NCI-H226 (cell line): ENCODE measurements at places on chromosomes 16 and 17.

DNA sequence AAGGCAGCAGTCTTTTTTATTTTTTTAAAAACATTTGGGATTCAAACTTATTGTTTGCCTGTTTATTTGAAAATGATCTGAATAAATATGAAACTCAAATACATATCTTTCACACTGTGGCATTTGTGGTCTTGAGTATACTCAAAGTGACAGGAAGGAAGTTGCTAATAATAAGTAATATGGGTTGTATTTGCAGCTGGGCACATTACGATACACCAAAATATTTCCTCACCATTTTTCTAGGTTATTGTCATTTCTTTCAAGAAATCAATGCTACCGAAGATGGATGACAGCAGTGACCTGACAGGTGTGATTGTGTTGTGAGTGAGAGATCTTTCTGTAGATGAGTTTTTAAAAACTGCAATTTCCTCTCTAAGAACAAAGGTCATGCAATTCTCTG, 665.7 kb downstream of the CDH8 start:
- no peak for DNase-seq

DNA sequence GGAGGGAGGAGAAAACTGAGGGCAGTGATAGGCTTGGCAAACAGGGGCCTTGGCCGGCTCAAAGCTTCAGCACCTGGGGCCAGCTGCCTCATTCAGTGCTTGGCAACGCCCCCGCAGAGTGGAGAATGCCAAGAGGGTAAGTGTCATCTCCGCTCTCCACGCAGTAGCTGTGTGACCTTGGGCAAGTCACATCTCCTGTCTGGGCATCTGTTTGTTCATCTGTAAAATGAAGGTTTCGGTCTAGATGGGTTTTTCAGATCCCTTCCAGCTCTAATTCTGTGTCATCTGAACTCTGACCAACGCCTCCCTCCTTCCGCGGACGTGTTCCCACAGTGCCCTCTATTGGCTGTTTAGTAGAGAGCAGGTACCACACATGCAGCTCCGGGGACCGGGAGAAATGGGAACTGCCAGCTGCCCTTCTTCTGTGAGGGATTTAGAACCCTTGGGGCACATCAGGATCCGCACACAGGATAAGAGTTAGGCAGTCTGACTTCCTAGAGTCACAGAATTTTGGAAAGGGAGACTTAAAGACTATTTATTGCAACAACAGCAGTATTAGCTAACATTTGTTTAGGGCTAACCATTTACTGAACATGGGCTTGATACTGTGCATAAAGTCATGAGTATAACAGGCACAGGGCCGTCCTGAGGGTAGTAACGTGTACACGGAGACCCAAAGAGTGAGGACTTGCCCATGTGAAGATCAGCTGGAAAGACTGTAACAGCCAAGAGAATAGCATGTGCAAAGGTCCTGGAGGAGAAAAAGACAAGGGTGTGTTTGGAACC, 26.8 kb downstream of the GP2 start:
- peak; percentile 37 for DNase-seq

- DNase-seq, result no peak
These were observed 44.5 kb downstream of the VMP1 start for GRCh38 chr17:59751955-59752413.

- no peak for DNase-seq
These were observed 453 bp downstream of the MMP25 start for GRCh38 chr16:3046641-3047386.

- DNase-seq, result no peak
These were observed 4.9 kb downstream of the SLC35G3 start for GRCh38 chr17:35189291-35189690.

- DNase-seq, result no peak
These were observed 142.8 kb upstream of the FOXF1 start for GRCh38 chr16:86367291-86368072.

DNA sequence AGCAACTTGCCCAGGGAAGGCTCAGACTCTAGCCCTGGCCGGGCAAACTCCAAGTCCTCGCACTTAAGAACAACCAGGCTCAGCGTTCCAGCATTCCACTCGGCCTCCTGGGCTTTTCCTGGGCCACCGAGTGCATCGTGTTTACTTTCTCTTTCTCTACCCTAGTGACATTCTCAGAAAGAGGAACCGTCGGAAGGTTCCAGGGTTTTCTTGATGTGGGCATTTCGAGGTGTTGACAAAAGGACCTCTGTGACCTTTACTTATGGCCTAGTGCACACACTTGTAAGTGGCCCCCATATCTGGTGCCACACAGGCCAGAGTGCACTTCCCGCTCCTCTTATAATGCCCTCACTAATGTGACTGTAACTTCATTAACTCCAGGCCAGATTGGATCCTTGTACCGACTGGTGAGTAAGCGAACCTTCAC, 3.1 kb upstream of the BANP start:
- DNase-seq, result no peak

GRCh38 chr17:72430611-72431432, 310.0 kb downstream of the SOX9 start:
- no peak for DNase-seq

GRCh38 chr16:63928421-63928820, 1193.4 kb downstream of the CDH11 start:
- DNase-seq, result no peak

DNA sequence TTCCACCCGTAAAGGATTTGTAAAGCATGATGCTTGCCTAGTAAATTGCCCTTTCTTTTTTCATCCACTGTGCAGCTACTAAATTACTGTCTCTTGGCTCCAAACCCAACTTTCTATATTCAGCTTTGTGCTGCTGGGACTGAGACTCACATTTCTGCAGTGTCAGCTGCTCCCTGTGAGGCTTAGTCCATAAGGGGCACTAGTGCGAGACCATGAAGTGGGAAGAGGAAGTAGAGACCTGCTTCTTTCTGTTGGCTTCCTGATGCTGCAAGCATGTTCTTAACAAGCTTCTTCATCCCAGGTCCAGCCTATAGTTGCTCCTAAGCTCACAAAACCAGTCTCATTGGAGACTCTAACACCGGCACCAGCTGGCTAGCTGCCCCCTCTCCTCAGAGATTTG, 74.9 kb upstream of the HS3ST2 start:
- DNase-seq, result no peak

DNA sequence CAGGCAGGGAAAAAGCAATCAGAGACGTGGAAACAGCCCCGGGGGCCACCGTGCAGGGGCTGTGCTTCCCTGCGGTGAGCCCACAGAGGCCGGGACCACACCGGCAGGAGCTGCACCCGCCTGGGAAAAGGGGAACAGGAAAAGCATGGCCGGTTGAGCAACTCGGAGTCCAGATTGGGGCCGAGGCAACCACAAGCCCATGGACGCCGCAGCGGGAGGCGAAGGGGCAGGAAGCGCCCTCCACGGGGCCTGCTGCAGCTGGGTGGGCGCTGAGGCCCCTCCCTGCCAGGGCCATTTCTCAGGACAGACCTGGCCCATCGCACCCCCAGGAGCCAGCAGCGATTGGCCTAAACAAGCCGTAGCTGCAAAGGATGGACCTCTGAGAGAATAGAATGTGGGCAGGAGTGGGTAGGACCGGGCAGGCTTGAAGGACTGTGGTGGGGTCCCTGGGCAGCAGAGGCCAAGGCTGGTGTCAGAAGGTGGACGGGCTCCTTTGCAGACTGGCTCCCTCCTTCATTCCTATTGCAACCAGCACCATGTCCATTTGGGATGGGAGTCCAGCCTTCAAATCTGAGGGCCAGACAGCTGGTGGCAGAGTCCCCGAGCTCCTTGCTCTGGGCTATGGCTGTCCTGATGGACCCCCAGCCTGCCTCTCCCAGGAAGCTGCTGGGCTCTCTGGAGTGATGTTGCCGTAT, 30.4 kb downstream of the COX4I1 start:
- DNase-seq, result no peak

- DNase-seq, result no peak
These were observed 1153.4 kb downstream of the CDH8 start for GRCh38 chr16:60882816-60883215.

- DNase-seq, result peak; percentile 89
These were observed 39.0 kb downstream of the SMURF2 start for GRCh38 chr17:64622931-64623654.

- no peak for DNase-seq
These were observed 10.6 kb upstream of the PSMC5 start for GRCh38 chr17:63816669-63817068.

DNA sequence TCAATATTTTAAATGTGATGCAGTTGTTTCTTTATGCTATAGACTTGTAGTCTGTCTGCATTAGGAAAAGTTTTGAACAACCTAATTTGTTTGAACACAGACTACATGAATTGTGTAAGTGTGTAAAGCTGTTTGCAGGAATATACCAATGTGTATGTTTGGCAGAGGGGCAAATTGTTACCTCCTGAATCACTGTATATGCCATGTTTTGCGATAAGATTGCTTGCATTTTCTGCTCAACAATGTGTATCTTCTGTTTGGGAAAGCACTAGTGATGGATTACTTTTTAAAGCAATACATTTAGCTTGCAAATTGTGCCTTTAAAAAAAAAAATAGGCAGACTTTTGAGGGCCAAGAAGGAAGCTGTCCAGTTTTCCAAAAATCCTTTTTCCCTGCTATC, 14.6 kb downstream of the RBBP6 start:
- DNase-seq, result no peak

DNA sequence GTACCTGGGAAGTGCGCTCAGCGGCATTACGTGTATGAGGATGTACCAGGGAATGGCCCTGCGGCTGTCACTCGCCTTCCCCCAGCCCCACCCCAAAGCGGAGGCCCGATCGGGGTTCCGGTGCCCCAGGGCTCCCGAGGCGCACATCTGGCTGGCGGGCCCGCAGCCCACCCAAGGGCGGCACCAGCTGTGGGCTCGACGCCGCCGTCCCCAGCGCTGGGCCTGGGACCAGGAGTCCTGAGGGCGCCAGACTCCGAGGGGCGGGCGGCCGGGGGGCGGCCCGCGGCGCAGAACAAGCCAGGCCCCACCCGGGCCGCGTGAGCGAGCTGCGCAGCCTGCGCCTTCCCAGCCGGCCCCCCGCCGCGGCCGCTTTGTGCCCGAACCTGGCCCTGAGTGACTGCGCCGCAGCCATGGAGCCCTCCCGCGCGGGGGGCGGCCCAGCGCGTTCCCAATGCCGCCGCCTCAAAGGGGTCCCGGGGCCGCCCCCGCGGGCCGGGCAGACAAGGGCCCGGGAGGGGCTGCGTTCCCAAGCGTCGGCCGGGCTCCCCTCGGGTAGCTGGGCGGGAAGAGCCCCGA, 17.4 kb downstream of the ZNF423 start:
- DNase-seq, result no peak

GRCh38 chr17:9470171-9470570, 105.4 kb downstream of the STX8 start:
- no peak for DNase-seq

GRCh38 chr17:51228161-51228560, 31.7 kb downstream of the MBTD1 start:
- peak; percentile 61 for DNase-seq

- no peak for DNase-seq
These were observed 12.1 kb downstream of the CMIP start for GRCh38 chr16:81456523-81457325.

DNA sequence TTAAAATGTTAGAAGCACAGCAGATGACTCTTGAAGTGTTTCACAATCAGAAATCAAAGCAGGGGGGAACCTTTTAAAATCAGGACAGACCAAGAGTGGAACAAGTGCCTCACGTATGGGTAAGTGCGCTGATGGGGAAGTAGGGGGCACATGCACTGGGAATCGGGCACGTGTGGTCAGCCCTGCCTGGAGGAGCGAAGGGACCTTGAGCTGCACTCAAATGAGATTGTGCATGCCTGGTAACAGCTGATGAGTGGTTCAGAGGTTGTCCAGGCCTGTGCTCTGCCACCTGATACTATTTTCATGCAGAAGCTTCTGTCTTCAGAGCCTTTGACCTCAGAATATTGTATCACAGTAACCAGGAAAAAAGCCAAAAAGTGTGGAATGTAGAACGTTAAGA, 13.7 kb upstream of the XYLT2 start:
- no peak for DNase-seq

DNA sequence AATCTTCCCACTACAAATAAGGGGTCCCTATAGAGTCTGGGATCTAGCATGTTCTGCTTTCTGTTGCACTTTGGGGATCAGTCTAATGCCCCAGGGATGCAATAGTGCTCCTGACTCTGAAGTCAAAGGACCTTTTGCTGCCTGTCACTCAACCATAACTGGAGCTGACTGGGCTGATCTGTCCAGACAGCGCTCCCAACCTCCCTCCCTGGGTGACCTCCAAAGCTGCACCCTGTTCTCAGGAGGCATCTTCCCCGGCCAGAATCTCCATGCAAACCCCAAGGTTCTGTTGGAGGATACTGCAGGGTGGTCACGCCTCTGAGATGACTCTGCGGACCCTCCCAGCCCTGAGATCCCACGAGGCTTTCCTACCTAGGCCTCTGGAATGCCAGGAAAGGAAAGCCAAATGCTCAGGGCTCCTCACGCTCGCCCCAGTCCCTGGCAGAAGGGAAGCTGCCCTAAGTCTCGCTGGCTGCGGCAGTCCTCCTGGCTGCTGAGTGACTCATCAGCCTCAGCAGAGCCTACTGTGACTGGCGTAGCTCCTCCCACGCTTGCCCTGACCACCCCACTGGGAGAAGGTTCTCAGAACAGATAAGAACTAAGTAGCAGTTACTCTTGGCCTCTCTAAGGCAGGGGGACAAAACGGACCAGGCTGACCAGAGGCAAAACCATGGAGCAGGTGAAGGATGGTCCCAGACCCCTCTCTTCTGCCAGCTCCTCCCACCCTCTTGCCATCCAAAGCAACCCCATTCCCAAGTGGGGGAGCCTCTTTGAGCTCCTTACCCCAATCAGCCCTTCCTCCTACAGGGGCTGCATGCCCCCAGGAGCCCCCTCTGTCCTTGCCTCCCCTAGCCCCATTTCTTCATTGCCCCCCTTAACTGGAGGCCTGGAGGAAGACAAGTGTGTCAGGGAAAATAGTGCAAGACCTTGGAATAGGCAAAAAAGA, 124.1 kb upstream of the TNRC6C start:
- DNase-seq, result peak; percentile 90

GRCh38 chr16:70808371-70808770, 7.4 kb upstream of the VAC14 start:
- DNase-seq, result no peak

GRCh38 chr17:73304971-73305812, 6.6 kb downstream of the CDC42EP4 start:
- DNase-seq, result peak; percentile 90

GRCh38 chr17:57810721-57811637, 38.9 kb downstream of the MRPS23 start:
- no peak for DNase-seq

- no peak for DNase-seq
These were observed 44.0 kb downstream of the TUBD1 start for GRCh38 chr17:59848778-59849177.

- no peak for DNase-seq
These were observed 65.2 kb upstream of the ZNF469 start for GRCh38 chr16:88317613-88317965.
